Daoy (cell line): ENCODE measurements at places on chromosomes 13 and 19.

DNA sequence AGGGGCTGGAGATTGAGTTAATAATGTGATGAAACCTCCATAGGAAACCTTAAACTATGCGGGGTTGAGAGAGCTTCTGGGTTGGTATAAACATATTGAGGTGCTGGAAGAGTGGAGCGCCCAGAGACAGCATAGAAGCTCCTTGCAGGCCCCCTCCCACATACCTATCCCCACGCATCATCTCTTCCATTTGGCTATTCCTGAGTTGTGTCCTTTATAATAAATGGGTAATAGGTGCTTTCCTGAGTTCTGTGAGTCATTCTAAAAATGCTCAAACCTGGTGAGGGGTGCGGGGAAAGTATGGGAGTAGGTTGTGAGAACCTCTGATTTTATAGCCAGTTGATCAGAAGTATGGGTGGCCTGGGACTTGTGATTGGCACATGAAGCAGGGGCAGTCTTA lies 14.6 kb downstream of the CCDC122 start:
- DNase-seq = no peak

DNA sequence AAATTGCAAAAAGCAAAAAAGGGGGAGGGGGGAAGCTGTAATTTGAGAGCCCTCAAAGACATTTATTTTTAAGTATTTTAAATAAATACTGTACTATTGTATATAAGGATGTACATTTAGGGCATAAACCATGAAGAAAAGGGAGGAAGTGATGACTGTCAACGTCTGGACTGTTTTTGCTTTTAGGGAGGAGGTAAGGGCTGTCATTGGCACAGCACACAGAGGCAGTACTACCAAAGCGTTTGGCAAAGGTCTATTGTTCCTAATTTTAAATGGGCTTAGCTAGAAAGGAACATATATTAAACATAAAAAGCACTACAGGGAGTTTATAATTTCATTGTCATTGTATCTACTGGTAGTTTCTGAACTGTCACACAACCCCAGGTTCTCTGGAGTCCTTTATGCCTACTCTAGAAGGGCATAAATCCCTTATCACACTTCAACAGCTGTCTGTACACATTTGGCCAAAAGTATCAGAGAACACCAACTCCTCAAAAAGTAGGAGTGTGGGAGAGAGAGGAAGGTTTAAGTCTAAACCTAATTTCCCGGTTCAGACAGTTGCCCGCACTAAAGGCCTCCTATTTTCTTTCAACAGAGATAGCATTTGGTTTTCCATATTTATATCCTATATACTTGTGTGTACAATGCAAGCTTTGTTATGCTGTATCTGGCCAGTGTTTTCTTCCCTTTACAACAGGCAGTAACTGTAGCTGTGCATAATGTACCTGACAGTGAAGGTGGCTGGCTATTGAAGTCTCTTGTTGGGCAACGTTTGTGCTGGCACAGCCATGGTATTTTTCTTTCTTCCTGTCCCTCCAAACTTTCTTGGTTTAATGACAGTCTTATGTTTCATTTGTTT lies 406.2 kb downstream of the KLF5 start:
- DNase-seq = no peak

- DNase-seq = no peak
Measured at GRCh38 chr13:99966064-99966805, 5.3 kb downstream of the ZIC5 start.

- DNase-seq = peak; percentile 7
Measured at GRCh38 chr13:30520571-30520970, 54.8 kb upstream of the HMGB1 start.

DNA sequence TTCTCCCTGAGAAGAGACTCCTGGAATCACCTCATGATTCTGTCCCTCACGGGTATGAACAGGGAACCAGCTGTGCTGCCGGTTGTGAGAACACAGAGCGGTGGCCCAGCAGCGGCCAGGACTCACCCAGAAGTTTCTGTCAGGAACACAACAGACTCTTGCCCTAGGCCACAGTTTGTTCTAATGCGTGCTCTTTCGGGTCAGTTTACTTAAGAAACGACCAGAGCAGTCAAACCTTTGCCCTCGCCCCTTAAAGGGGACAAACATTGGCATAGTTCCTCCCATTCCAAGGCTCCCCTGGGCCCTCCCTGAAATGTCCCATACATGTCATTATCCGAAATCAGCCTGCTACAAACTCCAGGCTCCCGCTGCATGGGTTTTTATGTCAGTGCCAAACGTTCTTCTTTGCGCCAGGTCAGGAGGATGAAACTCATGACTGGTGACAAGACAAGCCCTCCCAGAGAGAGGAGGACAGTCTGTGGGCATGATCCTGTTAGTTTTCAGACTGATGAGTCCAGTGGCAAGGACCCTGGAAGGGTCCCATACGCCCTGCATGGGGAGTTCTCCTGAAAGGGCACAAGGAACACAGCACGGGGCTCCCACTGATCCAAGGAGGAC lies 18.3 kb downstream of the ZIC5 start:
- no peak for DNase-seq

GRCh38 chr13:113927661-113928581 lies 46.0 kb downstream of the C13orf46 start:
- peak; percentile 85 for DNase-seq

DNA sequence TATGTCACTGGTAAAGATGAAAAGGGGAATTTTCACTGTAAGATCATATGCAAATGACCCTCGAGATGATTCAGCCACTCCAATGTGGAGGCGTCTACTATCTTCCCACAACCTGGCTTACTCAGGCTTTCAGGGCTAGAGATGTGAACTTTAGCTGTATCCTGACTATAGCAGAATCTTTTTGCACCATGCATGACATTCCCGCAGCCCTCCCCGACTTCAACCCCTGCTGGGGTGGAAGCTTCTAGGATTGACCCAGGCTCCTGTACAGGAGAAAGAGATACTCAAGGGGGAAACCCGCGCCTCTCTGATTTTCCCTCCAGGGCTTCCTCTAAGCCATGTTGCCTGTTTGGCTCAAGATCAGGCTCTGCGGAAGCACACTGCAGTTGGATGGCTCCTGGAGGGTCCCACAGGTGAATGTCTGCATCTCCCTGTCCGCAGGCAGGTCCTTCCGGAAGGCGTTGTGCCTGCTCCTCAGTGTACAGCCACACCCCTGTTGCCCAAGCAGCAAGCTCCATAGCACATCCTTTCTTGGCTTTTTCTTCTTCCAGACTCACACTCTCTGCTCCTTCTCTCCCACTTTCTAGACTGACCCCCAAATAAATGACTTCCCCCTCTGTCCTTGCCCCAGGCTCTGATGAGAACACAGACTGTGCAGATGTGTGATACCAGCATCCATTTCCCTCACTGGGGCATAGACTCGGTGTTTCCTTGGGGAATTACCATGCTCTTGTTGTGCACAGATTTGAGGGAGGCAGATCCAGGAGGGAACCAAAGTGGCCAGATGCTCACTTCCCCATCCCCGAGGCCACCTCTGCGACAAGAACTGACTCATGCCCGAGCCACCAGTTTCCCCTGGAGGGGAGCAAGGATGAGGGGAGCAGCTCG lies 29.1 kb upstream of the POP4 start:
- peak; percentile 87 for DNase-seq

DNA sequence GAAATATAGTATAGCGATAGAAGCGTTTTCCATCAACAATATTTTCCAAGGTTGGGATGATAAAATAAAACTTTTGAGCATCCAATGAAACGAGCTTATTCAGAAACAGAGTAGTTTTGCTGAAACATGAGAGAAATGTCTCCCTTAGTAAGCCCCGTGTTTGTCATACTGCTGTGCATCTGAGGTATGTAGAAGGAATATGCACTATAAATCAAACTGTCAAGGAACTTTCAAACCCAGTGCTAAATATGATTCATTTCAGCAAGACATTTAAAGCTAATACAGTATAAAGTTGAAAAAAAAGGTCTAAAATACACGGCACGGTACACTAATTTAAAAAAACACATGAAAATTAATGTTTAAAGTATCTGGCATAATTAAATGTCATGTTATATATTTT lies 546.2 kb downstream of the SLITRK5 start:
- DNase-seq = no peak

- DNase-seq = peak; percentile 50
Measured at GRCh38 chr19:48569814-48570213, 17.8 kb downstream of the SULT2B1 start.

DNA sequence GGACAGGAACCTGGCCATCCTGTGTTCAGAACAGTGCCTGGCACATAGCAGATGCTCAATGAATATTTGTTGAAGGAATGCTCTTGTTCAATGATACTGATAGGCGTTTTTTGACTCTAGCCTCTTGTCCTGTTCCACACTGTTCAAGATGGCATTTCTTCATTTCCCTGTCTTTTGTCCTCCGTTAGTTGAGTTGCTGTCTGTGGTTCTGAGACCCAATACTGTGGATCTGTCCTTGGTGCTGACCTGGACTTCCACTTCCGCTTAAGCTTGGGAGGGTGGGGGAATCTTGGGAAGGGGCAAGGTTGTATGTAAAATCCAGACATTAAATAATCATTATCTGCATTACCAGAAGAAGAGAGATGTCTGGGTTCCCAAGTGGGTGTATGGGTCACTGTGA lies 8.3 kb upstream of the KCNN4 start:
- DNase-seq = peak; percentile 35

- DNase-seq = no peak
Measured at GRCh38 chr13:80235967-80236302, 105.0 kb downstream of the SPRY2 start.

DNA sequence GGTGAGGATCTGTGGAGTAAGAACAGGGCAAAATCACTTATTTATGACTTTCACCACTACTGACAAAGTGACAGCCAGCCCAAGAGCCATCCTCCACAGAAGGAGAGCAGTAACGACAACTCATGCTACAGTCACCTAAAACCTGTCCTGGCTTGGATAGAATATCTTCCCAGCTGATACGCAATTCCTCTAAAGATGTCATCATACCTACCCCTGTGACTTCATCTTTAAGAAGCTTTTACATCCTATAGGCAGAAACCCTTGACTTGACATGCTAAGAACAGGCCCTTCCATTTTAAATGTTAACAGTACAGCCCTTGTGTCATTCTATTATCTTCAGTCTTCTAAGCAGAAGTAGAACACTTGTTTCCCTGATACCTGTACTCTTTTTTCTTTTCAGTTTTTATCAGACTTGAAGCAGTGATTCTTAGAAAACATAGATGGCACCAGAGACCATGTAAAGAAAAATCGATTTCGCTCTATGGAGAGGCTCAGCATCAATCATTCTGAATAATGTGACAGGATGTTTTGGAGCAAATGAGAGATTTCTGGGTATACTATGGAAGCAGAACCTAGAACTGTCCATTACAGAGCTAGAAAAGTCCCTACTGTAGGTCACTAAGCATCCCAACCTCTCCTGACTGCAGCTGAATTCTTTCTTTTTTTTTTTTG lies 20.1 kb downstream of the STOML3 start:
- no peak for DNase-seq

DNA sequence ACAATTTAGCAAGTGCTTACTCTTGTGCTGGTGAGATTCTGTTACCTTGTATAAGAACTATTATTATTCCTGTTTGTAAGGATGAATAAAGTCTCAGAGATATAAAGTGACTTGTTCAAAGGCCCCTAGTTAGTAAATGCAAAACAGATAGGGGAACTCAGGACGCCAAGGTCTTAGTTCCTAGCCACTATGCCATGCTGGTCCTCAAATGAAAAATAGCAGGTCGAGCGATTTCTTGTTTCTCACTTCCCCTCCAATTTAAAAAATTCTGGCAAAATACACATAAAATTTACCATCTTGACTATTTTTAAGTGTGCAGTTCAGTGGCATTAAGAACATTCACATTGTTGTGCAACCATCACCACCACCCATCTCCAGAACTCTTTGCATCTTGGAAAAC lies 1.1 kb downstream of the TECR start:
- DNase-seq = no peak
